ENCODE measurements at places on chromosomes 1 and 21.

- no peak for DNase-seq
These were observed 278.5 kb upstream of the C1orf174 start for GRCh38 chr1:4178501-4179113.

GRCh38 chr1:17525996-17526686, 13.4 kb upstream of the ARHGEF10L start:
- no peak for DNase-seq

GRCh38 chr1:159895836-159896545, 4.0 kb downstream of the CFAP45 start:
- no peak for DNase-seq

DNA sequence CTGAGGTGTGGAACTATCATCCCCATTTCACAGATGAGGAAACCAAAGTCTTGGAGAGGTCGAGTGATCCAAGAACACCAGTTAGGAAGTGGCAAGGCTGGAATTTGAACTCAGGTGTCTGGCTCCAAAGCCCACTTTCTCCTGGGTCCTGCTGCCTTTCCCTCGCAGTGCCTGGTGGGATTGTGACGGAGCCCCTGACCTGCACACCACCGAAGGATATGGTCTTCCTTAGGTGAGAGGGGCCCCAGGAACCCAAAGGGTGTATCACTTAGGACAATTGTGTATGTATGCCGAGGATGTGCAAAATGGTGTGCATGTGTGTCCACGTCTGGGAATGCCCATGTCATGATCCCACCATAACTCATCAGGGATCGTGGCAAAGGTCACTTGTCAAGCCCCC, 392.7 kb downstream of the MATN1 start:
- DNase-seq, result no peak

GRCh38 chr1:103250441-103250861, 142.1 kb upstream of the COL11A1 start:
- no peak for DNase-seq

DNA sequence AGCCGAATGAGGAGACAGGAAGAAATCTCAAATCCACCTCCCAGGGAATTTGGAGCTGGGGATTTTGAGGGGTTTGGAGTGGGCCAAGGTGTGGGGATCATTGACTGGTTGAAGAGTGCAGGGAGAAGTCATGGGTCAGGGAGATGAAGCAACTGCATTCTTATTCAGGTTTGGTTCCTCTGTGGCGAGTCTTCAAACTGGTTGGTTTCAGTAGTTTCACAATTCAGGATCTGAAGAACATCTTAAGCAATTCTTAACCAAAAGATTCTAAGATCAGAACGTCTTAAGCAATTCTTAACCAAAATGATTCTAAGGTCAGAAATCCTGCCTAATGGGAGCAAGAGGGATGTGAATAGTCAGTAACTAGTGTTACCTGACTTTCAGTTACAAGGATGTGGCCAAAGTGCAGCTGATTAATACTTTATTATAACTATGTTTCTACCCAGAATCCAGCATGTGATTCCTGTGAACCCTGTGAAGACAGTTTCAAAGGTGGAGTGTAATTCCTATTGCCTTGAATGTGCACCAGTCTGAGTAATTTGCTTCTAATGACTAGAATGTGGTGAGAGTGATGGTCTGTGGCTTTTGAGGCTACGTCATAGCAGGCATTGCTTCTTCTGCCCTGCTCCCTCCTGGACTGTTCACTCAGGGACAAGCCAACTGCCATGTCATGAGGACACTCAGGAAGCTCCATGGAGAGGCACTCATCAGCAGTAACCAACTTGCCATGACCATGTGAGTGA, 61.2 kb downstream of the OLFML3 start:
- no peak for DNase-seq

DNA sequence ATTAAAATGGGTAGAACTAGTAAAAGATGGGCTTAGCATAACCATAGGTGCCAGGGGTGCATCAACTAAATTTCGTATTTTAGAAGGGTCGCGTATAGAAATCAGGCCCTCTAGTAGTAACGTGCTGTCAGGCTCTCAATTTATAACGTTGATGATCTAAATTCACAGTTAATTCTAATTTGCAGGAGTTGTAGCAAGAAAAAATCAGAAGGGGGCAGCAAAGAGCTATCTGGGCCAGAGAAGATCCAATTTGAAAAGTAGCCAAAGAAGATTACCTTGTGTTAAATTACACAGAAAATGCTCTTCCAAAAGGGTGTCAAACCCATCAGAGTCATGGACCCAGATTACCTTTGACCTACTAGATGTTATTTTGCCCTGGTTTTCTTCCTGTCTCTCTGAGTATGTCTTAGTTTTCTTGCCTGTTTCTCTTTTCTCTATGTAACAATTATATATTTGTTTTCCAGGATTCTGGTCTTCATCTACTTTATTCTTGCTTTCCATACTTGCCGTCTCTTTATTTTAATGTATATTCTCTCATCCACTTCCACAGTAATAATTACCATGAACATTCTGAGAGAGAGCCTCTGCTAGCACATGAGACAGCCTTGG, 1030.9 kb downstream of the AMY1C start:
- no peak for DNase-seq

GRCh38 chr1:50084389-50084788, 24.3 kb upstream of the ELAVL4 start:
- no peak for DNase-seq

DNA sequence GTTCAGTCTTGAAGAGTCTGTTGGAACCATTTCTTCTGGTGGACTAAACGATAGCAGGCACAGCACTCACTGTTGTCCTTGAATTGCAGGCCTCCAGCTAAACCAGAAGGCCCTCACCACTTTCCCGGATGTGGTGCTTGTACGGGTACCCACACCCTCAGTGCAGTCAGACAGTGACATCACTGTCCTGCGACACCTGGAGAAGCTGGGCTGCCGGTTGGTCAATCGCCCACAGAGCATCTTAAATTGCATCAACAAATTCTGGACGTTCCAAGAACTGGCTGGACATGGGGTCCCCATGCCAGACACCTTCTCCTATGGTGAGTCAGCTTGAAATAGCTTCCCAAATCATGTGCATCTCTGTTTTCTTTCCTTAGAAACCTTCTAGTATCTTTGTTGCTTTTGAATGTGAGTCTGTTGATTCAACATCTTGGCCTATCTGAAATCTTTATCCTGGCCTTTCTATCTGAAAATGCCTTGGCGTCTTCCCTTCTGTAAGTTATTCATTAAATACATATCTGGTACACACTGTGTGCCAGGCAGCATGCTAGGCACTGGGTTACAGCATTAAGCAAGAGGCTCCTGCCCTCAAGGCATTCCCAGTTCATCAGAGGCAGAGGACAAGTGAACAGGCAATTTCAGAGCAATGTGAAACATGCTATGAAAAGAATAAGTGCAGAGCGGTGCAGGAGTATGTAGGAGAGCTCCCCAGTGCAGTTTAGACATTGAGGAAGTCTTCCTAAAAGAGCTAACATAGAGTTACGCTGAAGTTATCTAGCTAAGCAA, 18.9 kb downstream of the RIMKLA start:
- no peak for DNase-seq

DNA sequence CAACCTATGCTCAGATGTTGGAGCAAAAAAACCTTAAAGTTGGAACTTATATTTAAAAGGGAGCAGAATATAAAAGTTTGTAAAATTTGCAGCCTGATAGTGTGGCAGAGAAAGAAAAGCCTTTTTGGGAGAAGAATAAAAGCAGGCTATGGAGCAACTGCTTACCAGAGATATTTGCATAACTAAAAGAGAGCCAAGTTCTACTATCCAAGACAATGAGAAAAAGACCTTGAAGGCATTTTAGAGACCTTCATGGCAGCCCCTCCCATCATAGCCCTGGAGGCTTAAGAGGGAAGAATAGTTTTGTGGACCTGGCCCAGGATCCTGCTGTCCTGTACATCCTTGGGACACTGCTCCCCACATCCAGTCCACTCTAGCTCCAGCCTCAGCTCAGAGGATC, 312.5 kb upstream of the ZRANB2 start:
- no peak for DNase-seq

DNA sequence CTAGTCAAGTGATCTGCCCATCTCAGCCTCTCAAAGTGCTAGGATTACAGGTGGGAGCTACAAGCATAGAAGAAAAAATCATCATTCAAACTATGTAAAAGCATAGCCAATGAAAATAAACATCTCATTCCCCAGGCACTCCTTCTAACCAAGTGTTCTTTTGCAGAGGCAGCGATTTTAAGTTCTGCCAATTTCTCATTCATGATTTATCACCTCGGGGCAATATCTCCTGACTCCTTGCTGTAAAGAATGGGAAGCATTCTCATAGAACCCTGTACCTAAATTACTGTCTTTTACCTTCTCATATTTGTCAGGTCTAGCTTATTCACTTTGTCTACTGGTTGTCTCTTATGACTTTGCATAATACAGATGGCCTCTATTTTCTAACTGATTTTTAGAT, 32.5 kb upstream of the IVNS1ABP start:
- DNase-seq, result no peak

DNA sequence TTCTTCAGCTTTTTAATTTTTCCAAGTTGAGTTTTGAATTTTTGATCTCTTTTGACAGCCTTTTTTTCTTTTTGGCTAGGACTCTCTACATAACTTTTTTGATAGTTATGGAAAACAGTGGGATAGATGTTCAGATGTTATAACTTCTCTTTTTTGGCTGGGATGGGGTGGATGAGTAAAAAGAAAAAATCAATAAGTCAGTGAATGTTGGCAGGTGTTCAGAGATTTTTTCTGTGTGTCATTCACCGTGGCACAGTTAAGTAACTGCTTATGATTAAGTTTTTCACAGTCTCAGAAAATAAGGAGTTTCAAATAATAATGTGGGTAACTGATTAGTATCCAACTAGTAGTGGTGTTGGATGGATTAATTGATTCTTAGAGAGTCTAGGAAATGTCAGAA, 24.0 kb downstream of the HS2ST1 start:
- DNase-seq, result no peak

- DNase-seq, result no peak
These were observed 137.4 kb downstream of the C1orf21 start for GRCh38 chr1:184524248-184524647.

DNA sequence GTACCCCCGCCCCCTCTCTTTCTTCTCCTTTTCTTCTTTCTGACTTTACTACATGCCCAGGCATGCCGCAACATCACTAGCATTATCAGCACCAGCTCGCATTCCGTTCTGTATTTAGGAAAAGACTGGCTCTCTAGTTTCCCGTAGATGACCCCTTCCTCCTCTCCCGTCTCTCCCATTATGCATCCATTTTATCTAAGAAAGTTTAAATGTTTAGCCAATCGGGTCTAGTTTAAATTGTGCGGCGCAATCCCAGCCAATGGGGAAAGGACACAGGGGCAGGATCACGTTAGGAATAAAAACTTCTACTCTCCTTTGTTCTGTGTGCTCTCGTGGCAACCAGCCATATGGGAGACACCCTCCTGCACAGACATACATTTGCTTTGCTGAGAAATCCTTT, 2.3 kb upstream of the KRTAP10-7 start:
- no peak for DNase-seq

GRCh38 chr1:38328278-38329035, 281.9 kb upstream of the POU3F1 start:
- no peak for DNase-seq

GRCh38 chr1:165524639-165525285, 19.0 kb upstream of the LRRC52 start:
- no peak for DNase-seq

DNA sequence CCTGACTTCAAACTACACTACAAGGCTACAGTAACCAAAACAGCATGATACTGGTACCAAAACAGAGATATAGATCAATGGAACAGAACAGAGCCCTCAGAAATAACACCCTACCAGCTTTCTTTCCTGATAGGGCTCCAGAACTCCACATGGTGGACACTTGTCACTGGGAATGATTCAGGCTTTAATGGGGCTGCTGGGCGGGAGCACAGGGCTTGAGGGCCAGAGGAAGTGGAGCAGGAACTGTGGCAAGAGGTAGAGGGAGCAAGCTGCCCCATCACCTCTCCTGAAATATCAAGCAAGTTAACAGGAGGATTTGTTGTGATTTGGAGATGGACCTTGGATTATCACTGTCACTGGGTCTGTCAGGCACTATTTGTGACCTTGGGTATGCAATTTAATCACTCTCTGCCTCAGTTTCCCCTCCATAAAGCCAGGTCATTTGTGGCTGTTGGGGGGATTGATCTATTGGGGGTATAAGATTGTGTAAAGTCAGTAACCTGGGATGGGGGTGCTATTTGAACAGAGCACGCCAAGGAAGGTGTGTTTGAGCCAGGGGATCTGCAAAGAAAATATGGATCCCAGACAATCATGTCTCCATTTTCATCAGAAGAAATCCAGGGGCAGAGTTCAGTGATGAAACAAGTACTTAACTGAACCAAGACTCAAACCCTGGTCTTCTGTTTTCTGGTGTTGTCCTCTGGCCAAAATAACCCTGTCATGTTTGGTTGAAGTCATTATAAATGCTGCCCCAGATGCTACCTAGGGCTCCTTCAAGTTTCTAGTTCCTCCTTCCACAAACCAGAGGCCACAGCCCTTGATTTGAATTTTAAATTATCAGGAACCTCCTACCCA, 25.2 kb downstream of the ETS2 start:
- no peak for DNase-seq

DNA sequence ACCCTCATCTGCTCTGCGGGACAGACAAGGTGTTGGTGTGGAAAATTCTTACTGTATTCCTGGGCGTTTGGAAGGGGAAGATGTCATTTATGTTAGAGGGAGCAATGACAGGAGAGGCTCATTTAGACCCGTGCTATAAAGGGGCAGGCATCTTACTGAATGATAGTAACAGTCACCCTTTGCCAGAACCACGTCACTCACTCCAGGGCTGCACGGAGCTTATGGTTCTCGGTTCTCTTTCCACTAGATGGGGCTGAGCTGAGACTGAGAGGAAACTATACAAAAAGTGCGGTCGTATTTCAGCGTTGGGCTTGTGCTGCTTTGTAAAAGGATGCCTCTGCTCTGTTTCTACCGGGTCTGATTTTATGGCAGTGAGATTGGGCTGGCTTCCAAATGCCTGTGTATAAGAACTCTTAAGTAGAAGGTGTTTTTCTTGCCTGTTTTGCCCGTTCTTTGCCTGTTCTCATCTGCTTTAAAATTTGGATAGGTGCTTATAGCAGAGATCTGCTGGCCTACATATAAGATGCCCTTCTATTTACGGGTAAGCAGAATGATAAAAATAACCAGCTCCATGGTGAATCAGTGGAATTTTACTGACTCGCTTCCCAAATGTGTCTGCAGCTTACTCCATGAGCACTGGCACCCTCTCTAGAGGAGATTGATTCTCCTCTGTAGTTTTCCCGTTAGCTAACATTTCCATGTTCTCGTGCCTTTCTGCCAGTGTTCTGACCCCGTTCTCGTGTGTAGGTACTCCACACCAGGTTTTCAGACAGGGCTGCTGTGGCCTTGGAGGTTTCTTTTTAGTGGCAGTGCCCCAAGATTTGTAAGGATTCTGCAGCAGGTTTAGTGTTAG, 55.9 kb downstream of the MRPS6 start:
- peak; percentile 74 for DNase-seq

- DNase-seq, result peak; percentile 53
These were observed 13.2 kb upstream of the HMGCL start for GRCh38 chr1:23838401-23838866.

DNA sequence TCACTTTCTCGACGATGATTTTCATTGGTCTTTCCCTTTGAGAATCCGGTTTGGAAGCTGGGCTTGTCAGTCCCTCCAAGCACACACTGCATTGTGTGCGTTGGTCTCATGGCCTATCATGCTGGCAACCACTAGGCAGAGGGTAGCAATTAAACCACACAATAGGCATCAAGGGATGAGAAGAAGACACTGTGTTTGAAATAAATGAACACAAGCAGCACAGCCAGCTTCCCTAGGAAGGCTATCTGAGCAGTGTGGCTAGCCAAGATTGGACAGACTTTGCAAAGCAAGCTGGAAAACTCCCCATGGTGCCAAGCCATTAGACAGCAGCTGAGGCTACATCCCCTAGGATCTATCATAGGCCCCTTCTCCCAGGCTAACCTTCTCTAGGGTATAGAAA, 288.7 kb downstream of the NUF2 start:
- DNase-seq, result no peak
